ENCODE measurements at places on chromosomes 6 and 20.

- no peaks in the 10 kb centered on the region for H3K27me3 ChIP-seq
- DNase-seq: no peak
- no peaks in the 10 kb centered on the region for H3K36me3 ChIP-seq
- H3K4me3 ChIP-seq: no peak overlapping the region
- H3K27ac ChIP-seq: no peak overlapping the region
Observed at GRCh38 chr6:73041051-73041450, 184.2 kb downstream of the KHDC1L start.

DNA sequence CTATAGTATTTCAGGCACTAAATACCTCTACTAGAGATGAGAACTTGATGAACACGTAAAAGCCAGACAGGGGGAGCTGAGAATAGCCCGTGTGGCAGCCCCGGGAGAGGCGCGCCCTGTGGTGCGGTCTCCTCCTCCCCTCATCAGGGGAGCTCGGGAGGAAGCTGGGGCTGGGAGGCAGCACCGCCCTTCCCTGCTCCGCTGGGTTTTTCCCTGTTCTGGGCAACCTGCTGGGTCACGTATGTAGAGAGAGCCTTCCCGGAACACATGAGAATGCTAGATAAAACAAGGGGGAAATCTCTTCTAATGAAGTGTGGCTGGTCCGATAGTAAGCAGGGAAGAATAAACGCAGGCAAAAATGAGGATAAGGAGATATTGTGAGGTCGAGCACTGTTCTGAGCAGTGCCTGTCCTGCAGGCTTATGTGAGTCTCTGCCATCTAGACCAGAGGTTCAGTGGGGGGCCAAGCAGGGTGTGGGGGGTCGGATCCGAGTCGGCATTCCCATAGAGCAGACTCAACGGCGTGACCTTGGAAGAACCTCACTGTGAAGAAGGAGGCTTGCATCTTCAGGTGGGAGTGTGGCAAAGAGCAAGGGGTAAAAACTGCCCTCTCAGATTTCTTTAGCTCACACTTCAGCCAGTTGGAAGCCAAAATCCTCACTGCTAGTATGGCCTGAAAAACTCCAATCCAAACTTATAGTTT lies 13.4 kb upstream of the RPS6KA2 start:
- peaks cover 55% of the 10 kb centered on the region for H3K27me3 ChIP-seq
- DNase-seq: no peak
- H3K4me3 ChIP-seq: no peak overlapping the region
- H3K36me3 ChIP-seq: peaks cover 4% of the 10 kb centered on the region
- H3K4me1 ChIP-seq: no peaks in the 10 kb centered on the region
- no peak overlapping the region for H3K27ac ChIP-seq

DNA sequence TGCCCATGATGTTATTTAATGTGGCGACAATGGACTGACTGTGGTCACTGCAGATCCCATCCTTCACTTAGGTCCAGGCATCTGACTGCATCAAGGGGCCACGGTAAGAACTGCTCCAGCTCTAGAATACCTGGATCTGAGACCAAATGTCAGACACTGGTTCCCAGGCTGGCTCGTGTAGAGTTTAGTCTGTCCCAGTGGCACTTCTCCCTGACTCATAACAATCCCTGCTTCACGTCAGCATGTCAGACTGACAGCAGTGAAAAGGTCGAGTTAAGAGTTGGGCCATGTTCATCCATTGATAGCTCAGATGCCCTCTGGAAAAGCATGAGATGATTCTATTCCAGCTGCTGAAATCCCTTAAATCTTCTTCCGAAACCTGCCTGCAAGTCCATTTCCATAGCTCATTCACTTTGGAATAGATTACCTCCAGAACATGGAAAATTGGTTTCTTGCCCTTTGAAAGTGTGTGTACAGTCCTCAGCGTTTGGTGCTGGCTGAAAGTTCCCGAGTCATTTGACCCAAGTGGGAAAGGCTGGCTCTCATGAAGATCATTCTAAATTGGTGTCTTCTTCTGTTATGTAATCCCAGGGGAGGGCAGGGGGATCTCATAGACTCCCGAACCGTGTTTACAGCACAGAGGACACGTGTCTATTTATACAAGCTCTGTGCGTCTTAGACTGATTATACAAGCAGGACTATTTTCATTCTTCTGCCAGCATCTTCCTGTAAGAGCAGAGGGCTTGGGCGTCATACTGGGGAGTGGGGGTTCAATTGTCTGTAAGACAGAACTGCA lies 160.8 kb downstream of the ZDHHC14 start:
- no peaks in the 10 kb centered on the region for H3K36me3 ChIP-seq
- no peak for DNase-seq
- no peak overlapping the region for H3K27ac ChIP-seq
- H3K4me1 ChIP-seq: peaks cover 30% of the 10 kb centered on the region
- no peaks in the 10 kb centered on the region for H3K27me3 ChIP-seq

GRCh38 chr6:131182991-131183425 lies 47.7 kb downstream of the AKAP7 start:
- H3K27me3 ChIP-seq: no peaks in the 10 kb centered on the region
- H3K36me3 ChIP-seq: no peaks in the 10 kb centered on the region
- DNase-seq: no peak

DNA sequence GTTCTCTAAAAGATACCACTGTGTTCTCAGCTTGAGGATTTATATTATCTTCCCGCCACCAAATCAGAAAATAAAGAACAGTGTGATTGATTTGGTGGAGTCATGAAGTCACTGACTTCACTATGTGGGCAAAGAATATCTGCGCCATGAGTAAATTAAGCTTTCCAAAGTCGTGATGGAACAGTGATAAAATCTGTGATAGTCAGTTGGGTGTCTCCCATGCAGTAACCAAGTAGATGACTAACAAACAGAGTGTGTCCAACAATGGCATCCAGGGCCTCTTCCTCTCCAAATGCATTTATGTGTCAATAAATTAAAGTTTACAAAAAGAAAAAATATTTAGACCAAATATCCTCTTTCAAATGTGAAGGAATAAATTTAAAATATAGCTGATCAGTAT lies 87.0 kb upstream of the DST start:
- no peak overlapping the region for H3K27ac ChIP-seq
- H3K36me3 ChIP-seq: no peaks in the 10 kb centered on the region
- no peak for DNase-seq
- H3K4me1 ChIP-seq: no peaks in the 10 kb centered on the region
- H3K4me3 ChIP-seq: no peak overlapping the region

- no peaks in the 10 kb centered on the region for H3K36me3 ChIP-seq
- no peaks in the 10 kb centered on the region for H3K27me3 ChIP-seq
- no peaks in the 10 kb centered on the region for H3K4me1 ChIP-seq
Observed at GRCh38 chr6:94721459-94721858, 855.9 kb upstream of the MANEA start.

DNA sequence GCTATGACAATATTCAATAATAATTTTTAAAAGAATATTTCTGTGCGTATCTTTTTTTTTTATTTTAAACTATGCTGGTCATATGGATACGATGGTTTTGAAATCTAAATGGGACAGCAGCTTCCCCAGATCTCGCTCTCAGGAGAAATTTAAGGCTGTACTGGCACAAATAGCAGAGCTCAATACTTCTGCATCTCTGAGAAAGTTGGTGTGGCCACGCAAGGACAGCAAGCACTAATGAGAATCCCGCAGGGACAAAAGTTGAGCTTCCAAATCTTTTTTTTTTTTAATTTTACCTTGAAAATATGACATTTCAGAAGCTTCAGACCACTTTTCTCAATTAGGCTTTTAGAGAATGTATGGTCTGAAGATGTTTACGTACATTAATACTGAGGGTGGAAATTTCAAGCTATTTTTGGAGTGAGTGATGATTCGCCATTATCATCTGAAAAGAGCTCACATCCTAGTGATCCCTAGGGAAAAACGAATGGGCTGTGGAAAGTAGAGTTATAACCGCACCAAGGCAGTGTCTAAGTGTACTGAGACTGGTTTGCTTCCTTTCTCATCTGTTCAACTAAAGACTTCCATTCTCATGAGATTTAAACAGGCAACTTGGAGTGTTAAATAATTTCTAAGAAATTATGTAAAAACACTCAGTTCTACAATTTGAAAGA lies 840.0 kb downstream of the C6orf118 start:
- H3K27me3 ChIP-seq: no peaks in the 10 kb centered on the region
- H3K4me1 ChIP-seq: no peaks in the 10 kb centered on the region
- H3K27ac ChIP-seq: no peak overlapping the region
- no peak overlapping the region for H3K4me3 ChIP-seq
- no peak for DNase-seq

DNA sequence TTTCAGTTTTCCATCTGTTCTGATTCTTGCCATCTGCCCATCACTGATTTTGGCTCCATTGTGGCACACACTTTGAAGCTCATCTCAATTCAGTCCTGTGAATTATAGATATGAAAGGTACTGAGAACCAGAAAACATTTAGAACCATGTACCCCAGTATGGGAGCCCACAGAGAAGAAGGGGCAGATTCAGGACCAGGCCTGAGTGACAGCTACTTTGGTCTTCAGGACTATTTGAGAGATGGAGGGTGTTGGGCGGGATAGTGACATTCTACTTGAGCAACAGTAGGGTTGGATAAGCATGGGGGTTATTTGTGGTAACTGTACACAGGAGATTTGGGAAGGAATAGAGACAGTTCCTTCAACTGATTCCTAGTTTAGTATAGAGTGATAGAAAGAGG lies 259.2 kb upstream of the MANEA start:
- no peak for DNase-seq
- no peak overlapping the region for H3K27ac ChIP-seq
- no peak overlapping the region for H3K4me3 ChIP-seq
- no peaks in the 10 kb centered on the region for H3K36me3 ChIP-seq
- no peaks in the 10 kb centered on the region for H3K27me3 ChIP-seq

DNA sequence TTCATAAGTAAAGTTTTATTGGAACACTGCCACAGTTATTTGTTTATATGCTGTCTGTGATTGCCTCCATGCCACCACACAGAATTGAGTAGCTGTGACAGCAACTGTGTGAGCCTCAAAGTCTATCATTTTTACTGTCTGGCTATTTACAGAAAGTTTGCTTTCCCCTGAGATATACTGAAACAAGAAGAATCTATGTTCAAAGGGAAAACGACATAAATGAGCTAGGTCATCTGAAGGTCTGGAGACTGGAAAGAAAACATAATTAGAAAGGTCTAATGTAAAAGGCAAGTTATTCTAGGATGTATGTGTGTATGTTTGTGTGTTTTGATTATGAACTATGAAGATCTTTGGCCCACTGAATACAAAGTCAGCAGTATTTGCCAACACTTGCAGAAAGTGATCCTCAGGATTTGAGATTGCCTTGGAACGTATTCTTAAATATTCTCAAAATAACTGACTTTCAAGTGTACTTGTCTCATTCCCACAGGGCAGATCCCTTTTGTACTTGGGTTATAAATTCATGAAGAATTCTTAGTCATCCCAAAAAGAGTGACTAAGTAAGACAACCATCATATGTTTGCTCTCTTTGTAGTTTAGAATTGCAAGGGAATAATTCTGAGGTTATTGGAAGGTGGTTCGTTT lies 677.7 kb downstream of the DOK5 start:
- H3K27me3 ChIP-seq: no peaks in the 10 kb centered on the region
- H3K4me1 ChIP-seq: no peaks in the 10 kb centered on the region
- no peak overlapping the region for H3K27ac ChIP-seq
- DNase-seq: no peak
- H3K36me3 ChIP-seq: no peaks in the 10 kb centered on the region
- H3K4me3 ChIP-seq: no peak overlapping the region

DNA sequence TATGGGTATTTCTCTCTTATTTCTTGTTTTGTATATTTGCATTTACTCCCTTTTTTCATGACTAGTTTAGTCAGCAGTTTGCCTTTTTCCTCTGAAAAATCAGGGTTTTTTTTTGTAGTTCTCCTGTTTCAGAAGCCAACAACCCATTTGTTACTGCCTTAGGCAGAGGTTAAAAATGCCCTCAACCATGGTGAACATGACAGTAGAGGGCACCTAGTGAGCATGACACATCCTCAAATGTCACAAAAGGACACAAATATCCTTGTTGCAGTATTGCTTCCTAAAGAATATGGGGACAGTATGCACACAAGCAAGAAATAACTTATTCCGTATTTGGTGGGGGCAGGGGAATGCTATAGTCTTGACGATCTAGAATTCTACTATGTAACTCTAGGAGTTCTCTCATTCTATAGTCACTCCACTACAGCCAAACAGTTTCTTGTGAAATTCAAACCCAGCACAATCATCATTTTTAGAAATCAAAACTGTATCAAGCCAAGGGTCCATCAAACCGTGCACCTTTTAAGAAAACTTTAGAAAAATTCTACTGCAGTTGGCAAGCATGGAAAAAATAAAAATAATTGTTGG lies 47.0 kb downstream of the GOPC start:
- H3K4me1 ChIP-seq: peaks cover 4% of the 10 kb centered on the region
- no peak overlapping the region for H3K27ac ChIP-seq
- H3K36me3 ChIP-seq: no peaks in the 10 kb centered on the region
- DNase-seq: no peak
- H3K4me3 ChIP-seq: no peak overlapping the region

DNA sequence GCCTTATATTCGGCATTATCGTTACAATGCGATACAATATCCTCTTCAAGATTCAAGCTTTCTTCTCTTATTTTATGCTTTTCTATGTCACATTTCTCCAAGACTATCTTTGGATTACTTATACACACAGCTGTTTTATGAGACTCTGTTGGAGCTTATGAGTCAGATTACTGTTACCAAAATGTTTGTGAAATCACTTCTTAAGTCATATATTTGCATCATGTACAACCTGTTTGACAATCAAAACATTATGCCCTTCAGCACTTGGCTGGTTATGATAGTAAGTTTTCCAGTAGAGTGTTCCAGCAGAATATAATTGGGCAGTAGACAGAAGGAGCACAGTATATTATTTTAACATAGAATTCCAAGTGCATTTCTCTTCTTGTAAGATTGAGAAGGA lies 35.2 kb downstream of the BMP6 start:
- H3K4me1 ChIP-seq: no peaks in the 10 kb centered on the region
- H3K27me3 ChIP-seq: peaks cover 32% of the 10 kb centered on the region
- H3K36me3 ChIP-seq: no peaks in the 10 kb centered on the region
- no peak overlapping the region for H3K4me3 ChIP-seq
- H3K27ac ChIP-seq: no peak overlapping the region
- DNase-seq: no peak

DNA sequence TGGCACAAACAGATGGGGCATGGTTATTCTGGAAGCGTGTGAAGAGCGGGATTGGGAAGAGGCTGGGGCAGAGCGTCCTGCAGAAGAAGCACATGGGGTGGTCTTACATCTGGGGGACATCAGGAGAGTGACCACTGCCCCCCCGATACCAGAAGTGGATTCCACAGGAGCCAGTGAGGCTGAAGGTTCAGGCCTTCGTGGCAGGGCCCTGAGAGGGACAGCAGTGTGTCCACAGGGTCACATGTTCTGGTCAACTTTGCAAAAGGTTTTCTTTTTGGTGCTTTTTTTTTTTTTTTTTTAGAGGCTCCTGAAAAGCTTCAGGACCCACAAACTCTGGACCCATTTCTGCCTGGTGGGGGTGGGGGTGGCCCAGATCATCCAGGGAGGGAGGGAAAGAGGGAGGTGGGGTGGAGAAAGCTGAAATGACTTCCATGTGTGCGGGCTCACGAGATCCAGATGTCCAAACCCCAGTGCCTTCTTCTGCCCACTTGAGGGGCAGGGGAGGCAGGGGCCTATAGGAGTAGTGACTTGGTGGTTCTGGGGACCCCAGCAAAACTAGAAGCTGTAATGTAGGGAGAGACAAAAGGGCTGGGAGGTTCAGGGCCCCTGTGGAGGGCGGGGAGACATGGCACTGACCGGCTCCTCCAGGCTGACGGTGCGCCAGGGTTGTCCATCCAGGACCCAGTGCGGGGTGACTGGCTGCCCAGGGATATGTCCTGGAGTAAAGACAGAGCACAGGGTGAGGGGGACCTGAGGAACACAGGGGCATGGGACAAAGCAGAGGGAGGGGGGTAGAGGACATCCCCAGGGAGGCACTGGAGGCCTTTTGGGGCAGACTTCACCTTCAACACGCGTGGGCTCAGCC lies 2.7 kb downstream of the ADAM33 start:
- peaks cover 91% of the 10 kb centered on the region for H3K27me3 ChIP-seq
- H3K4me3 ChIP-seq: no peak overlapping the region
- H3K4me1 ChIP-seq: peaks cover 5% of the 10 kb centered on the region
- H3K27ac ChIP-seq: no peak overlapping the region
- DNase-seq: no peak
